ENCODE measurements at places on chromosomes 12 and 14.
A peak's percentile ranks its signal among the peaks of the same experiment; 100 is the strongest.

DNA sequence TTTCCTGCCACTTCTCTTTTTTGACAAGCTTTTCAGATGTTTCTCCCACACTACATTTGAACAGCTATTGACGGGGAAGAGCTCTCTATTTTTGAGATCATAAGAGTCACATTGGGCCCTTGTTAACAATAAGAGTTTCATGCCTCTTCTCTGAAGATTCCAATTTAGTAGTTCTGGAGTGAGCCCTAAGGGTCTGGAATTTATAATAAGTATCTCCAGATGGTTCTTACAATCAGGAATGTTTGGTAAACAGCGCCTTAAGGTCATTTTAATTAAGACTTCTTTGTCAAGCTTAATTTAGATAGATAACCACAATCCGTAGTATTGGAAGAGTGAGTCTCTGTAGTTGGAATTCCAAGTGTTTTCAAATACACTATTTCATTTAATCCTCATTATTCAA lies 60.6 kb upstream of the HECTD1 start:
- no peak for DNase-seq

DNA sequence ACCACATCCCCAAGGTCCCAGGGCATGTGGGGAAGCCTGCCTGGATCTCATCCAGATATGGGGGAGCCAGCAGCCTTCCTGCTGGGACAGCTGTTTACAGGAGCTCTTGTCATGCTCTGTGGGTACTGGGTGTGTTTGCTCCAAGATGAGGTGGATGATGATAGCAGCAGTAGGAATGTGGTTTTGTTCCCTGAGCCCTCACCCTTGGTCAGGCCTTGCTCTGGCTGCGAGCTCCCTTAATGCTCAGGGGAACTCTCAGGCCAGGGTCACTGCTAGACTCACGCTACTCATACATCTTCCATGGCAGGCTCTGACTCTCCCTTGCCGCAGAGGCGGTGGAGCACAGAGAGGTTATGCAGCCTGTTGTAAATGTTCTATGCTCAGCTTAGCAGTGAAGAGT lies 990.3 kb downstream of the AACS start:
- peak; percentile 96 for DNase-seq

- no peak for DNase-seq
Observed at GRCh38 chr12:22577667-22578066, 33.3 kb upstream of the C2CD5 start.

GRCh38 chr12:102350070-102350469 lies 130.3 kb downstream of the IGF1 start:
- DNase-seq: no peak

- no peak for DNase-seq
Observed at GRCh38 chr14:75434890-75435248, 7.0 kb downstream of the JDP2 start.

GRCh38 chr14:31990926-31991572 lies 86.1 kb upstream of the ARHGAP5 start:
- peak; percentile 26 for DNase-seq

DNA sequence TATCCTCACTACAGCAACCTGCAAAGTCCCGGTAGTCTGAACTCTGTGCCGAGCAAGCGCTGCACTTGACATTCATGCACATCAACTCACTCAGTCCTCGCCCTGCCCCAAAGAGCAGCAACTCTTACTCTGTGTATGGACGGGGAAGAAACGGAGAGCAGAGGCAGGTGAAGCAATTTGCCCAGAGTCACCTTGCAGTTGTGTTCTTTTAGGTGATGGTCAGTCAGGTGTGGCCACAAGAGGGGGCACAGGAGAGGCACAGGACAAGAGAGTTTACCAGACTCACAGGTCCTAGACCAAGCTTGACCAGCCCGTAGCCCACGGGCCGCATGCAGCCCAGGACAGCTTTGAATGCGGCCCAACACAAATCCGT lies 39.1 kb downstream of the TSPAN11 start:
- no peak for DNase-seq

GRCh38 chr12:52142431-52142830 lies 49.4 kb downstream of the KRT80 start:
- no peak for DNase-seq

GRCh38 chr12:98513379-98514322 lies 1.7 kb upstream of the TMPO start:
- DNase-seq: no peak

DNA sequence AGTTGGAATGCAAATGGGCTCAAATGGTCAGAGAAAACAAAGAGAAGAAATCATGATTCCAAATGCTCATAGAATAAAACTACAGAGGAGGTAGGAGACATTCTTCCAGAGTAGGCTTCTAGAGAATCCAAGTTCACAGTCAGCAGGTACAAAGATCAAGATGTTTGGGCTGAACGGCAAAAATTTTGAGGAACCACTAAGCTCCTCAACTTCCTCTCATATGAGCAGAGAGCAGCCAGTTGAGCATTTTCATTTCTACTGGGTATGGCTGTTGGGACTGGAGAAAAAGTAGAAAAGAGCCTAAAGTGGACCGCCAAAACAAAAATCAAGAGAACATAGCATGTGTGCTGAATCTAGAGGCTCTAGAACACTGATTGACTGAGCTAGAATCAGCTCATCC lies 73.8 kb upstream of the ARID2 start:
- no peak for DNase-seq

DNA sequence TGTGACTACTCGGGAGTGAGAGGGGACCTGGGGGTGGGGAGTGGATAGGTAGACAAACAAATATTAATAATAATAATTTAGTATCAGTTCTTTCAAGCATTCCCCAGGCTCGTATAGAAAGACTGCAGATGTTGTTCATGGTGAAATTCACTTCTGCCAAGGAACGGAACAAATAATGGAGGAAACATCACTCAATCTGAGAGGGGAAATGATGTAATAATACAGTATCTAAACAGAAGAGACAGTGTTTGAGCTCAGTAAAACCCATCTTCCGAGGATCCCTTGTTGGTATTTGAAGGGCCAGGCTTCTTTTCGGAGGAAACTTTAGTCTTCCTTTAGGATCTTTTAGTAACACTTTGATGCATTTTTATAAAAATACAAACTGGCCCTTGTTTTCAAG lies 114.2 kb downstream of the KCNK10 start:
- DNase-seq: no peak

- no peak for DNase-seq
Observed at GRCh38 chr12:117972301-117972700, 3.5 kb upstream of the KSR2 start.

- no peak for DNase-seq
Observed at GRCh38 chr14:101723061-101723595, 38.4 kb upstream of the PPP2R5C start.

DNA sequence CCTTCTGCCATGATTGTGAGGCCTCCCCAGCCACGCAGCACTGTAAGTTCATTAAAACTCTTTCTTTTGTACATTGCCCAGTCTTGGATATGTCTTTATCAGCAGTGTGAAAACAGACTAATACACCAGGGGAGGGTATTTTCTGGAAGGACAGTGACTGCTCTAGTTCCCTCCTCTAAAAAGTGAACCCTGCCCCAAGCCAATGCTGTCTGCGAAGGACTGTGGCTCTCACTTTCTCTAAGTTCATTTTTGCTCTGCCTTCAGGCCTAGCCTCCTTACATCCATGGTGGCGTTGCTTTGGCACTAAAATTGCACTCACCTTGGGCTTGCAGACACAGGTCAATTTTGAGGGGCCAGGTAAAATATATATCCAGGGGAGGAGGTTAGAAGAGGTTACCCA lies 323.0 kb downstream of the VRK1 start:
- no peak for DNase-seq

GRCh38 chr12:107058190-107058589 lies 35.2 kb downstream of the CRY1 start:
- DNase-seq: no peak

DNA sequence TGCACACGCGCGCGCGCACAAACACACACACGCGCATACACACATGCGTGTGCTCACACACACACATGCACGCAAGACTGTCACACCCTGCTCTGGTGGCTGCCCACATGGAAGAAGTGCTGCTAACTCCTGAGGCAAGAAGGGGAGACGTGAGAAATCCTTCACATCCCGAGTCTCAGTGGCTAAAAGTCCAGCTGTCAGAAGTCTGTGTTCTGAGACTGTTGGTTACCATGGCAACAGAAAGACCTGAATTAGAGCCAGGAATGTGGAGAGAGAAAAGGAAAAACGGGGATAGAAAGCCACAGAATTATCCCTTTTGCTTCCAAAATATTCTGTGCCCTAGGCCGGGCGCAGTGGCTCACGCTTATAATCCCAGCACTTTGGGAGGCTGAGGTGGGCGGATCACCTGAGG lies 71.2 kb downstream of the PPFIBP1 start:
- peak; percentile 99 for DNase-seq

GRCh38 chr14:65151609-65151956 lies 49.3 kb upstream of the MAX start:
- DNase-seq: no peak

DNA sequence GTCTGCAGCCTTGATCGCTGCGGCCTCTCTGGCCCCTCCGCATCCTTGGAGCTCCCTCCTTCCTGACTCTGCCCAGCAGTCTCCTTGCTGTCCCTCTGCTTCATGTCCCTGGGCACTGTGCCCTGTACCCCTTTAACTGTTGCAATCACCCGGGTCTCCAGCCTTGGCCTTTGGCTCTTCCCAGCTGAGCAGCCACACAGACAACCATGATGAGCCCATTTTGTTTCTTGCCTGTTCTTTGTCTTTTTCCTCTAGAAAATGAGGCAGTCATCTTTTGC lies 40.6 kb upstream of the MEG3 start:
- DNase-seq: no peak

- DNase-seq: no peak
Observed at GRCh38 chr12:105947906-105948305, 190.8 kb downstream of the NUAK1 start.

DNA sequence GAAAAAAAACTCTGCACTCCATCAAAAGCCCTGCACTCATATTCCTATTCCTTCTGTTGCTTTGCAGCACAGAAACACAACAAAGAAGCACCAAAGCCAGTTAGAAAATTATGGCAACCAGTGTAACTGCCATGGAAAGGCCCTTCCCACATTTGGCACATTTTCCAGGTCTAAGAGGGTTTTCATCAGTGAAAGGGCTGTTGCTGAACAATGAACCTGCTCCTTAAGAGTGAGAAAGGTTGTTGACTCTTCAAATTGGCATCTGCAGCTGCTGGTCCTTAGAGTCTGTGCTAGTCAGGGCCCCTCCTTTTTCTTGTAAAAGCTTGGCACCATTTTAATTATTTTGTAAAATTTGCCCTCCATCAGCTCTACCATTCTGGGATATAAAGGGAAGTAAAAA lies 378.7 kb upstream of the KITLG start:
- DNase-seq: no peak

- no peak for DNase-seq
Observed at GRCh38 chr14:91029456-91030217, 30.8 kb downstream of the RPS6KA5 start.

DNA sequence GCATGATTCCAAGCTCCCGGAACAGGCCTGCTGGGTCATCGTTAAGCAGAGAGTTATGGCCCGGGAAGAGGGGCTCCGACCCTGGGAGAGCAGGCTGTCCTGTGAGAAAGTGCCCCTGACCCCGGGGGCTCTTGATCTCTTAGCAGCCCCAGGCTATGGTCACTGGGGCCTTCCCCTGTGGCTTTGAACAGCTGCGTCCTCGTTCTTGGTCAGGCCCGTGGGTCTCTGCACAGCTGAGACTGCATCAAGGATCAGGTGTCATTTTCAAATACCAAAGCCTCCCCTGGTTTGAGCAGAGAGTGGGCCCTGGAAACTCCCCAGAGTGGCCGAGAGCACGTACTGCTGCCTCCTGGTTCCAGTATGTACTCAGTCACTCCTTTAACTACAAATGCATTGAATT lies 114.8 kb downstream of the ESRRB start:
- no peak for DNase-seq

- DNase-seq: no peak
Observed at GRCh38 chr12:57127101-57127725, 1.1 kb upstream of the LRP1 start.

- DNase-seq: no peak
Observed at GRCh38 chr12:51942501-51943000, 8.9 kb upstream of the ACVR1B start.

DNA sequence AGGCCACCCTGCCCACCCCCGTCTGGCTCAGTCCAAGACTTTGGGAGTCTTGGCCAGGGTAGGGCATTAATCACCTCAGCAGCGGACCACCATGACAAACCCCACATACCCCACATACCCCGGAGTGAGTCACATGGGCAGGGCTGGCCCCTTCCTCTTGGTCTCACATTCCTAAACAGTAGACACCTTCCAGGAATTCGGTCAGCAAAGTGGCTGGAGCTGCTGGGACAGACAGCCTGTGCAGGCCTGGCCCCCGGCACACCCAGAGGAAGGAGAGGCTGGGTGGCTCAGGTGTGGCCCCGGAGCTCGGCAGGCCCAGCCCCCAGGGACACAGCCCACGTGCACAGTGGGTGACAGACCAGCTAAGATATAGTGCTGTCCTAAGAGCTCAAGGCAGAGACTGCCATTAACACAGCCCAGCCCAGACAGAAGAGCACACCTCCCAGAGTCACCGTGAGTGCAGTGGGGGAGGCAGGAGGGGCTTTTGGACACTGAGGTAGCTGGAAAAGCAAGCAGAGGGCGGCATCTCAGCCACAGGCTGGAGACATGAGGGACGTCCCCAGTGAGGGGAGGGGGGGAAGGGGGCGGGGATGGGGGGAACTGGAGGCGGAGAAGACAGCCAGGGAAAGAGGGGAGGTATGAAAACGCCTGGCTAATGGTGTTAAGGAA lies 24.0 kb downstream of the CCDC85C start:
- DNase-seq: no peak

DNA sequence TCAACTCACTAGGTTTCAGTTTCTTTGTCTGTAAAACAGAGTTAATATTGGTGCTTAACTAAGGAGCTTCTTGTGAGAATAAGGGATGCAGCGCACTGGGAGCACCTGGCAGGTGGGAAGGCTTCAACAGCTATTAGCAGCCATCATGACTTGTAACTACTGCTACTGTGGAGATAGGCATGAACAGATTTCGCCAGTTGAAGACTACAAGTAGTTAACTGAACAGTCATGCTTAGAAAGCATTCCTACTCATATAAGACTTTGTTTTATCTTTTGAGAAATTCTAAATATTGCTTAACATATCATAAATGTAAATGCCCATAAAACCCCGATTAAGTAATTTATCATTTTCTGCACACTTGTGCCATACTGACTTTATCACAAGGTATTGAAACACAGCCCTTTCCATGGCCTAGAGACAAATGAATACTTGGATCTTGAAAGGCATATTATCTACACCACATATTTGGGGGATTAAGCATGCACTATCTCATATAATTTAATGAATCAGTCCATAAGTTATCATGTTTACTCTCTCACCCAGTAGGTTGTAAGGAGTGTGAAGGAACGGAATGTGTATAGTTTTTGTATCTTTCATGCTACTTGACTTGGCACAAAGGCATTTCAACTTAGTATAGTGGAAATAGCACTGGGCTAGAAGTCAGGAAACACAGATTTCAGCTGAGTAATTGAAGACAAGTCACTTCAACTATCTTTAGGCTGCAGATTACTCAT lies 16.1 kb downstream of the NTN4 start:
- DNase-seq: no peak

- no peak for DNase-seq
Observed at GRCh38 chr12:45833401-45833800, 103.9 kb downstream of the ARID2 start.

- no peak for DNase-seq
Observed at GRCh38 chr12:132367071-132367851, 37.9 kb upstream of the GALNT9 start.

- no peak for DNase-seq
Observed at GRCh38 chr12:10457760-10458159, 4.6 kb upstream of the KLRC1 start.

Data from LHCN-M2 (cell line).